ENCODE measurements at places on chromosomes 7 and 10.

DNA sequence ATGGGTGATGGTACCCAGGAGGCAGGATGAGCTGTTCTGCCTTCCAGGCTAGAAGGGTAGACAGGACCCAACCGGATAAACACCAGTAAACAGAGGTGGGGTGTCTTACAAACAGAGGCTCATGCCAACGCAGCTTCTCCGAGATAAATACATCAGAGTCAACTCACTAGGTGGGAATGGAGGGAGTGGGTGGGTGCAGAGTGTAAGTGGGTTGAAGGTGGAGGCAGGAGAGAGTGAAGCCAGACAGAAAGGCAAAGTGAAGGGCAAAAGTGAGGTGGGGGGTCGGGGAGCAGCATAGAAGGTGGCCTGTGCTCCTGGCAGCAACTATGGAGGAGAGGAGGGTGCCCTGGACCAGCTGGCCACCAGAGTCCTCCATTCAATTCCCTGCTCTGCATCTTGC is 40.4 kb upstream of the COL13A1 start:
- no peak for DNase-seq

- no peak for DNase-seq
These were observed 2.4 kb upstream of the ARID5B start for GRCh38 chr10:61899069-61899531.

DNA sequence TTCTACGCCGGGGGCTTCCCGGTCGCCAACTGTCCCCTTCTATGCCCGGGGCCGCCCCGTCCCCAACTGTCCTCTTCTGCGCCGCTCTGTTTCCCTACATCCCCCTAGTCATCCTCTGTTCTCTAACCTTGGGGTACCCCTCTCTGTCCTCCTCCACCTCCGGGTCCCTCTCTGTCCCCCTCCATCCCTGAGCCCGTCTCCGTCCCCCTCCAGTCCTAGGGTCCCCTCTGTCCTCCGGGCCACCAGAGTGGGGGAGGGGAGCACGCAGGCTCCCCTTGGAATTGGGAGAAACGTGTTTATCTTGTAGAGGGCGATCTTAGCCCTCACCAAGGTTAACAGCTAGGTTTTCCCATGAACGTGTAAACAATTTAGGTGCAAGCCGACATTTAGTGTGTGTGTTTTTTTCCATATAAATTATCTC is 852 bp upstream of the KLF6 start:
- DNase-seq = no peak

- no peak for DNase-seq
These were observed 177.3 kb downstream of the TMEM178B start for GRCh38 chr7:141251180-141251579.

- no peak for DNase-seq
These were observed 24.5 kb upstream of the ZNF488 start for GRCh38 chr10:47408606-47409005.

- DNase-seq = no peak
These were observed 383.0 kb upstream of the SHH start for GRCh38 chr7:156195276-156195675.
